ENCODE measurements at places on chromosomes 6 and 20.

- DNase-seq, result no peak
These were observed 59.5 kb upstream of the NELFCD start for GRCh38 chr20:58921564-58921963.

GRCh38 chr6:1884313-1884712, 274.6 kb downstream of the FOXC1 start:
- DNase-seq, result no peak

GRCh38 chr6:111591370-111591900, 14.2 kb downstream of the TRAF3IP2 start:
- peak; percentile 98 for DNase-seq

DNA sequence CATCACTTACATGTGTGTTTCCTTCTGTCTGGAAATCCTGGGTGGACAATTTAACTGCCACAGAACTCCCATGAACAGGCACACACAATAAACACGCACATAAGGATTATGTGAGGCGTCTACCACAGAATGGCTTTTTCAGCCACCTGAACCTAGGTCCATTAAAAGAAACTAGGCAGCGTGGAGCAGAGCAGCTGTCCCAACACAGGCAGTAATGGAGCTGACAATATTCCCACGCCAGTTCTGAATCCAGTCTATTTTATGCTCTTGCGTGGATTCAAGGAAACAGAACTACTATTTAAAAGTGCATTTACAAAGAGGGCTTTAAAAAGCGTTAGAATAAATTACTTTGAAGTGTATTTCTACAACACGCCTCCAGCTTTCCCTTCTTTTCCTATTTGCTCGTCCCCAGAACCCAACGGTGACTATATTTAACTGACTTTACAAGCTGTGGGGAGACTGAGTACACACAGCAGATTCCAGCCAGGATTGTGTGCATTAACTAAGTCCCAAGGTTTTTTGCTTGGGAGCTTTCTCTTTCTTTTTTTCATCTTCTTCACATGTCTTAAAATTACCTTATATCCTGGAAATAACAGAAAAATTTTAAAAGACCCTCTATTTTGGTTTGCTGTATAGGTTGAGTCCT, 95.9 kb downstream of the GMDS start:
- no peak for DNase-seq

- DNase-seq, result no peak
These were observed 365.8 kb upstream of the HSF2 start for GRCh38 chr6:122033564-122034181.

- no peak for DNase-seq
These were observed at the start of gene PTPRK for GRCh38 chr6:128520436-128521281. Gene PTPRK, minus strand, starts transcription at chr6:128520599. Its CDS starts 241 bp downstream, at chr6:128520358.

- no peak for DNase-seq
These were observed 35.2 kb upstream of the HLA-G start for GRCh38 chr6:29792123-29793035.

- no peak for DNase-seq
These were observed 21.9 kb downstream of the BTBD9 start for GRCh38 chr6:38617856-38618255.

DNA sequence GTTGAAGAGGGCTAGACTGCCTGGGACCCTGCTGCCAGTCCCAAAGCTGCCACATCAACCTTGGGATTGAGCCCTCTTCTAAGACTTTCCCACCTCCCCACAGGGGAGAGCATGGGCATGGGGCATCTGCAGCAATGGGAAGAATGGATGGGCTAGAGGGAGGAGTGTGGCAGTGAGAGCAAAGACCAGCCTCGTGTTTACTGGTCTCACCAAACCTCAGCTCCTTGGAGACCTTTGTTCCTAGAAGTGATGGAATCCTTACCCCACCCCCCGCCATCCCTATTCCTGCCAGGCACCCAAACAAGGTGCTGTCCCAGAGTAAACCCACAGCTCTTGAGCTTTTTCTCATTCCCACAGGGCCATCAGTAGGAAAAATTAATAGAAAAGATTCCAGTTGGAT, 20.0 kb upstream of the ARMC12 start:
- no peak for DNase-seq

- no peak for DNase-seq
These were observed 141.7 kb downstream of the TMEM242 start for GRCh38 chr6:157181649-157182048.

DNA sequence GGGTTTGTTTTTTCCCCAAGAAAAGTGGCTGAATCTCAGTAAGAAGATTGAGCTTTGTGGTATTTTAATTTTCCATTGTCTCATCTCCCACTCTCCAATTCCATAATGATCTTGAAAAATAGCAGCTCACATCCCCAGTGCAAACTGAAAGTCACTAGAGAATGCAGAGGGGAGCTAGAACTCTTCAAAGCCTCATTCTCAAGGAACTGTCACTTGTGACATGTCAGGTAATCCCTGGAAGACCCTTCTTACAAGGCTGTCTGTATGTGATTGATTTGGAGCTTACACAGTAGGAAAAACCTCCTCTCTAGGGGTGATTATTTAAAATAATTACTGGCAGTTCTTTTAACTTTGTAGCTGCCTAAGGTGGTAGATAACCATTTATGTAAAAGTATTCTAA, 420.4 kb downstream of the CDH26 start:
- no peak for DNase-seq

DNA sequence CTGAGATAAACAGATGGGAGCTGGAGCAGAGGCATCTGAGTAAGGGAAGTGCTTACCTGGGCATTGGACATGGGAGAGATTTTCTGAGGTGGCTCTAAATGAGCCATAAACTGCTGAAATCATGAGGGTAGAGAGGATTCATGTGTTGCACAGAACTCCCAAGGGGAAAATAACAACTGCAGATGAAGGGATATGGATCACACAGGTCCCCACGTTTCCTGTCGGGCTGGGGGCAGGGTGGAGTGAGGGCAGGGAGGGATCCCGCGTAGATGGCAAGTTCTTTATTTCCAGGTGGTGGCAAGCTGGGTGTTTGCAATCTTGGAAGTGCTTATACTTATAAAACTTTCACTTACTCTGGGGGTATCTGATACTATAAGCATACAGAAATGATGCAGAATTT, 422.6 kb upstream of the FLRT3 start:
- no peak for DNase-seq

GRCh38 chr6:110875548-110876169, 1.1 kb downstream of the AMD1 start:
- DNase-seq, result no peak

- no peak for DNase-seq
These were observed 16.0 kb downstream of the MARCKS start for GRCh38 chr6:113873043-113873667.

- DNase-seq, result no peak
These were observed 2.8 kb downstream of the EBF4 start for GRCh38 chr20:2695206-2695983.
